ENCODE measurements at places on chromosomes 6 and 20. TPM values are rescaled to one million over a fixed set of nuclear protein-coding genes. Genes with fewer than 3 reads are reported as not detected.

- DNase-seq: no peak
Measured at GRCh38 chr6:3157131-3157933, at the start of gene TUBB2A. TUBB2A (minus strand) TSS chr6:3157544; CDS start chr6:3157463, 81 bp downstream.

DNA sequence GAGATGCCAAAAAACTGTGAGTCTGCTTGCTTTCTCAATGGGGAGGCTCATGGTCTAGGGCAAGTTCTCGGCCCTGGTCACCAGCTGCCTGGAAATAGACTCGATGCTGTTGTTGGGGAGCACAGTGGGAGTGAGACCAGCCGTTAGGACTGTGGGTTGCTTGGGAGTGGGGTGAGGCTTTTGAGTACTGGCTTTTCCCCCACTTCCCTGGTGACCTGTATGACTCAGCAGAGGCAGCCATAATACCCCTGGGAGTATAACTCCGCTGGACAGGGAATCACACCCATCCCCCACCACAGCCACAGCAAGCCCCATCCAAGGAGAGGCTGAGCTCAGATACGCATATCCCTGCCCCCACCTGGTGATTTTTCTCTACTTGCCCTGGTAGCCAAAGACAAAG, 48.9 kb upstream of the OGFRL1 start:
- no peak for DNase-seq

DNA sequence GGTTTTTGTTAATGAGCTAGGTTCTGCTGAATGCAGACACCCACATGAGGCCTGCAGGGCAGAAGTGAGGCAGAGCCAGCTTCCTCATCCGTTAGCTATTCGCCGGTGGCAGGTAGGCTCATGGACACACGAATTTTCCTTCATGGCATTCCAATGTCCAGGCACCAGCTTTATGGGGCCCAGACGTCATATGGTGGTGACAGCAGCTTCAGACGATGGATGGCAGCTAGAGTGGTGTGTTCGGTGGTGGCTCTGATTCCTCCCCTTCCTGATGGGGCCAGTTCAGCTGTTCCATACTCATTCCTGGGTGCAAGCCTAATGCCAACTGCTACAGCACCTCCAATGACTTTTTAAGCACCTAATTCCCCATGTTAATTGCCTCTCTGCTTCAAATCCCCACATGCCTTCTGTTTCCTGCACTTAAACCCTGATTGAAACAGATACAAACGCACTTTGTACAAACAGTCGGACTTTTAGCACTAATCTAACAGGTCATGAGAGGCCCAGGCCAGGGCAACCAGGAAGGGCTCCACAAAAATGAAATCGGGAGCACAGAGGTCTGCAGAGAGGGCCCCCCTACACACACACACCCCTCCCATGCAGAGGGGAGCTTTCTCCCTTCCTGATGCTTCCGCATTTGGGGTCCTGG, 35.7 kb upstream of the MLN start:
- DNase-seq: no peak

DNA sequence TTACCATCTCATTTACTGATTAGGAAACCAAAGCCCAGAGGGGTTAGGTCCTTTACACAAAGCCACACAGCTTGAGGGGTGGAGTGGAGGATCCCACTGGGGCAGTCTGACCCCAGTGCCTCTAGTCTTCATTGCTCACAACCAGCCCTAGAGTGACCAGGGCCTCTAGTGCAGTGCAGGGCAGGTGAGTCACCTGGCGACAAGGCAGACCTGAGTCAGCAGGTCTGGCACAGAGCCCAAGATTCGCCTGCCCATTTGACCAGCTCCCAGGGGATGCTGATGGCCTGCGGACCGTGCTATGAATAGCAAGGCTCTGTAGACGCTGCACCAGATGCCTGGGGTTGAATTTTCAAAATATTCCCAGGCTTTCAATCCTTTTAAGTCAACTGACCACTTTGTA, 29.9 kb downstream of the CDH26 start:
- peak; percentile 40 for DNase-seq

GRCh38 chr6:161370880-161371279, 97.0 kb upstream of the AGPAT4 start:
- DNase-seq: no peak

GRCh38 chr20:57831326-57831992, 121.6 kb upstream of the PMEPA1 start:
- no peak for DNase-seq

GRCh38 chr6:19837511-19838441, 606 bp downstream of the ID4 start:
- no peak for DNase-seq

- peak; percentile 76 for DNase-seq
Measured at GRCh38 chr6:16334671-16335070, 96.3 kb downstream of the GMPR start.

GRCh38 chr6:131469130-131469529, 103.9 kb upstream of the ARG1 start:
- no peak for DNase-seq

DNA sequence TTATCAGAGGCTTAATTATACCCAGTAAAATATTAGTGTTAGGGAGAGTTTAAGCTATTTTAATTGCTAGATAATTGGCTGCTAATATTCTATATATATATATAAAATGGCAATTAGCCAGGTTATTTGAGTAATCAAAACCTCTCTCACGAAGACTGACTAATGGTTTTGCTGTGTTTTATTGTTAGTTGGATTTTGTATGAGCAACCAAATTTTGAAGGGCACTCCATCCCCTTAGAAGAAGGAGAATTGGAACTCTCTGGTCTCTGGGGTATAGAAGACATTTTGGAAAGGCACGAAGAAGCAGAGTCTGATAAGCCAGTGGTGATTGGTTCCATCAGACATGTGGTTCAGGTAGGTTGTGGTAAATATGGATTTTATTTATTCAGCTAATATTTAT, 102.2 kb downstream of the RTN4IP1 start:
- no peak for DNase-seq

GRCh38 chr6:119544325-119545175, 195.0 kb upstream of the MAN1A1 start:
- no peak for DNase-seq

DNA sequence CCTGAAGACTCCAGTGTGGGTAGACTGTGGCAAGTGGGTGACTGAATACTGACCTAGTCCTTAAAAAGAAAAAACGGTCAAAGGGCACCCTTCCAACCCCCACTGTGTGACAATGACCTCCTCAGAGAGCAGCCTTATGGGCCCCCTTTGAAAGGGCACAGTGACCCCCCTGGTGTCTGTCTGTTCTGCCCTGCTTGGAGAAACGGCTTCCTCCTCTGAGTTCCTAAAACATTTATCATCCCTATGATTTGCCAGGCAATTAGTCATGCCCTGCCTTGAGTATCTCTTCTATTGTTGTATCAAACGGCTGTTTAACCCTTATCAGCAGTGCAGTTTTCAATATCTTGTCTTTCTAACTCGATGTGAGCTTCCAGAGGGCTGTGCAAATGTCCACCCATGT, 21.0 kb upstream of the STX16 start:
- DNase-seq: no peak

GRCh38 chr20:41175201-41175651, 37.9 kb downstream of the PLCG1 start:
- DNase-seq: no peak

- DNase-seq: no peak
Measured at GRCh38 chr6:7911345-7911725, 747 bp upstream of the TXNDC5 start.

GRCh38 chr20:23350904-23351838, 580 bp downstream of the NXT1 start:
- DNase-seq: no peak

- no peak for DNase-seq
Measured at GRCh38 chr20:51936377-51936776, 134.1 kb upstream of the SALL4 start.

DNA sequence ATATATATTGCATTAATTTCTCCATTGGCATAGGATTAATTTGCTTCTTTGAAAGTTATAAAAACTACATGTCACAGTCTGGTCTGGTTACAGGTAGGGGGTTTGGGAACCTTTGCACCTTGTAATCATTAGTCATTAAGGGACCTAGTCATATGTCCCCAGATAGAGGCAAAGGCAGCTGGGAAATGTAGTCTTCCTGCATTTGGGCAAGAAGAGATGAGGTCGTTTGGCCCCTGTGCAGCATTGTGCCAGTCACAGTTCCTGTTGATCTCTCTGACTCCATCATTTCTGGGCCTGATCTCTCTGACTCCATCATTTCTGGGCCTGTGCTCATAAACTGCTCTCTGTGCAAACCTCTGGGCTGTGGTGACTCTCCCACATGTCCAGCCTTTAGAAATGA, 73.2 kb downstream of the BCKDHB start:
- no peak for DNase-seq

- DNase-seq: no peak
Measured at GRCh38 chr6:20365456-20365855, 36.2 kb upstream of the E2F3 start.

- DNase-seq: no peak
Measured at GRCh38 chr6:169388395-169389166, 134.9 kb upstream of the THBS2 start.

- DNase-seq: no peak
Measured at GRCh38 chr6:158624684-158625682, 19.6 kb downstream of the DYNLT1 start.

DNA sequence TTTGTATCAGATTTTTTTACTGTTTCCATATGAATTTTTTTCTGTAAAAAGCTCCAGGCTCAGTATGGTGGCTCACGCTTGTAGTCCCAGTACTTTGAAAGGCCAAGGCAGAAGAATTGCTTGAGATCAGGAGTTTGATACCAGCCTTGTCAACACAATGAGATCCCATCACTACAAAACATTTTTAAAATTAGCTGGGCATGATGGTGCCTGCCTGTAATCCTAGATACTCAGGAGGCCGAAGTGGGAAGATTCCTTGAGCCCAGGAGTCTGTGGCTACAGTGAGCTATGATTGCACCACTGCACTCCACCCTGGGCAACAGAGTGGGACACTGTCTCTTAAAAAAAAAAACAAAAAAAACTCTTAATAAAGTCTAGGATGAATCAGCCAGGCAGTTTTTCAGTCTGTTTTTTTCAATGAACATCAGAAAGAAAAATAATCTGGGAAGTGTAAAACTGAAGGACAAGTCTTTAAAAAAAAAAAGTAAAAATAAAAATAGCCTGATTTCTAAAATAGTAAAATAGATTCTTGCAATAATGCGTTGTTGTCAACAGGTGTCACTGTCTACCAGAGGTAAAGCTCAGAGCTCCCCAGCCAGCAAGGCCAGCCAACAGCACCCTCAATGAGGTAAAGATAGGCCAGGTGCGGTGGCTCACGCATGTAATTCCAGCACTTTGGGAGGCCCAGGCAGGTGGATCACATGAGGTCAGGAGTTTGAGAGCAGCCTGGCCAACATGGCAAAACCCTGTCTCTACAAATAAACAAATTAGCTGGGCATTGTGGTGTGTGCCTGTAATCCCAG, 9.3 kb upstream of the ATG5 start:
- no peak for DNase-seq

- DNase-seq: no peak
Measured at GRCh38 chr6:111777357-111777756, 95.9 kb downstream of the FYN start.

DNA sequence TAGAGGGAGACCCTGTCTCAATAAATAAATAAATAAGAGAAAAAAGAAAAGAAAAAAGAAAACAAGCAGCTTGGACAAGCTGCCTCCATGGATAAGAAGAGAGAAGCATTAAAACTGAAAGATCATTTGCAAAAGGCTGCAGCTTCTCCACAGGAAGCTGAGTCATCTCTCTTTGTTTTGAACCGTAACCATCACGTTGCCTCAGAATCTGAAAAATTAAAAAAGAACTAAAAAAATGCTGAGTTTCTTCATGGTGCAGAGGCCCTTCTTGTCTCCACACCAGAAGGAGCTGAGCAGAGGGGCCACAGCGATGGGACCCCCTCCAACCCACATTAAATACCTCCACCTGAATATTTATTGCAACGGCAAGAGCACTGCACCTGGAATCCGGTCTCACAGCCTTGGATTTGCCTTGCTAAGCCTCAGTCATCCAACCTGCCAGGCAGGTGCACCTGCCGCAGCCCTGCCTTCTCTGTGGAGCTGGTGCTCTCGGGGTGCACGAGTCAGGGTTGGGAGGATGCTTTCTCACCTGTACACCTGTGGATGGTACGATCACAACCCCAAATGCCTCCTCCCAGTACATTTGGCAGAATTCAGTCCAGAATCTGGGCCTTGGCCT, 28.1 kb downstream of the TOX2 start:
- DNase-seq: no peak

DNA sequence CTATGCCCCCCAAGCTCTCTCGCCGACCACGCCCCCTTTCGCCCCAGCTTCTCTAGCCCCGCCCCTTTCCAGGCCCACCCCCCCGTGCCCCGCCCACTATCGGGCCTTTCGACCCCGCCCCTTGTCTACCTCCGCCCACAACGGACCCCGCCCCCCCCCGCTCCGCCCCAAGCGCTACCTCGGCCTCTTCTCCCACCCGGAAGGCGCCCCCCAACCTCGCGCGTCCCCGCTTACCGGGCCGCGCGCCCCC, 200 bp downstream of the ZBTB22 start:
- no peak for DNase-seq

DNA sequence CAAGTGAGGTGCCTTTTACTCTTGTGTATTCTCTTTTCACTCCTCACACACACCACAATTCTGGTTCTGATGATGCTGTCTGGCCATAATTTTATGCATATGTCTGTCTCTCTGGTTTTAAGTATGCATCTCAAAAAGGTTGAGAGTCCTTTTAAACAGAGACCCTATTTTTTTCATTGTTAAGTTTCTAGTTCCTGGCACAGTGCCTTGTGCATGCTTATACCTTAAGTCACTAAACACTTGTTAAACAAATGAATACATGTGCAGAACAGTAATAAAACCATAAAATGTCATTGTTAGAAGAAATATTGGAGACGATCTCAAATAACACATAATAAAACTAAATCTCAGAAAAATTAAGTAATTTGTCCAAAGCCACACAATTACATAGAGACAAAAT, 7.9 kb downstream of the ROS1 start:
- DNase-seq: no peak

DNA sequence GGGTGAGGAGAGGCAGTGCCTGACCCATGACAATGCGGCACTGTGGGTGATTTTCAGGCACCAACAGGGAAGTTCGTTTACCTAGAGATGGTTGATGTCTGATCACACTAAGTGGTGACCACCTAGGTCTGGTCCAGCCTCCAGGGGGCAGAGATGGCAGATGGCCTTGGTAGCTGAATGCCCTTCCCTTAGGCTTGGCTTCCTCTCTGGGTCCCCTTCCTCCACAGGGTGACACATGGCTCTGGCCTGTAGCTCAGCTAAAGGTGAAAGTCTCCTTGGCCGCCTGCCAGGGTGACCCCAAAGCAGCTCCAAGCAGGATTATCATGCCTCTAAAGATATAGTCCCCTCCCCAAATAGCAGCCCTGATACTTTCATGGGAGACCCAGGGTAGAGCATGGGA, 6.4 kb downstream of the GDAP1L1 start:
- no peak for DNase-seq

Gene DEFB112
- total RNA-seq: not detected

Gene RCAN2
- total RNA-seq: 1.4 TPM

Gene TMC2
- not detected for total RNA-seq

Gene MUC22
- total RNA-seq: 0.06 TPM

Gene NHSL1
- 4.0 TPM for total RNA-seq

Gene CALHM5
- total RNA-seq: 0.12 TPM

Gene FAM217A
- not detected for total RNA-seq

Gene TSBP1
- total RNA-seq: not detected

Gene LAMP5
- total RNA-seq: 0.51 TPM

Gene CLDN20
- not detected for total RNA-seq

Gene EYS
- total RNA-seq: 0.06 TPM

Gene LPA
- total RNA-seq: not detected

Gene LTA
- not detected for total RNA-seq

Gene SCRT2
- not detected for total RNA-seq

Gene CDKAL1
- total RNA-seq: 18.2 TPM

Gene RALGAPA2
- 13.8 TPM for total RNA-seq

Gene OSER1
- 41.1 TPM for total RNA-seq

Gene PRICKLE4
- not detected for total RNA-seq

Measured in epithelial cell of proximal tubule (primary cell).